GM12891 (cell line): ENCODE measurements at places on chromosomes 13 and 19.

- no peak for DNase-seq
These were observed 2.6 kb downstream of the LYPD5 start for GRCh38 chr19:43799502-43800142.

- no peak for DNase-seq
These were observed 22.6 kb downstream of the GAS6 start for GRCh38 chr13:113841353-113841650.

DNA sequence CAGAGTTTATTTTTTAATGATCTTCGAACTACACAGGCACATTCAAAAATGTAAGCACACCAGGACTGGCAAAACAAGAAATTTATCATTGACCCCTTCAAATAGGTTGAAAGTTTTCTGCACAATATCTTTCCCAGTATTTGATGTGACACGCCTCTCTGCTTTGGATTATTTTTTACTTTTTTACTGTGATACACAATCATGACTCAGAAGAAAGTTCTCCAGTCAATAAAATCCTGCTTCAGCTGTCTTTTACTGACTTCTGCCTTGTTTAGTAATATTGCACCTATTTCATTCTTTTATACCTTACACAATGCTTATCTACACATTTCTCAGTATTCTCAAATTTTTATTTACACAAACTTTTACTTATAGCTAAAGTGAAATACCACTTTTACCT lies 1750.4 kb downstream of the PCDH9 start:
- DNase-seq = no peak

DNA sequence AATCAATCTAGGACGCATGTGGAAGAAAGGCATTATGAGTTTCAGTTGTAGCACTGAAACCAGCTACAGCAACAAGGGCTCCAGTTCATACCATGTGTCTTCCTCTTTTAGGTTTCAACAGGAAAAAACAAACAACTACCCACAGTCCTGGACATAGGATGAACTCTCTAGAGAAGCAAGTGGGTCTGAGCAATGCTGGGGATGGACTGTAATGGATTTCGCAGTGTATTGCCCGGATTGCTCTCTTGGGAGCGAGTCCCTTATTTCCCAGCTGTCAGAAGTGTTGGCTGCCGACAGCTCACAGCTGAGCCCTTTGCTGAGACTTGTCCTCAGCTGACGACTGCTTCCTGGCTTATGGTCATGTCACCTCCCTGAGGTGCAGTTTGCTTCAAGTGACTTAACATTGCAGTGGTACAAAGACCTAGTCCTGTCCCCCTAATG lies 12.1 kb upstream of the MYCBP2 start:
- DNase-seq = no peak

GRCh38 chr19:43651758-43652545 lies 12.3 kb upstream of the CADM4 start:
- DNase-seq = no peak

GRCh38 chr13:57925751-57926150 lies 294.2 kb downstream of the PCDH17 start:
- no peak for DNase-seq

- DNase-seq = no peak
These were observed 2646.0 kb upstream of the PCDH20 start for GRCh38 chr13:64061649-64062048.

- DNase-seq = no peak
These were observed 8.7 kb upstream of the ADAT3 start for GRCh38 chr19:1896508-1896907.

- no peak for DNase-seq
These were observed 4.7 kb upstream of the METTL21C start for GRCh38 chr13:102699504-102699903.

DNA sequence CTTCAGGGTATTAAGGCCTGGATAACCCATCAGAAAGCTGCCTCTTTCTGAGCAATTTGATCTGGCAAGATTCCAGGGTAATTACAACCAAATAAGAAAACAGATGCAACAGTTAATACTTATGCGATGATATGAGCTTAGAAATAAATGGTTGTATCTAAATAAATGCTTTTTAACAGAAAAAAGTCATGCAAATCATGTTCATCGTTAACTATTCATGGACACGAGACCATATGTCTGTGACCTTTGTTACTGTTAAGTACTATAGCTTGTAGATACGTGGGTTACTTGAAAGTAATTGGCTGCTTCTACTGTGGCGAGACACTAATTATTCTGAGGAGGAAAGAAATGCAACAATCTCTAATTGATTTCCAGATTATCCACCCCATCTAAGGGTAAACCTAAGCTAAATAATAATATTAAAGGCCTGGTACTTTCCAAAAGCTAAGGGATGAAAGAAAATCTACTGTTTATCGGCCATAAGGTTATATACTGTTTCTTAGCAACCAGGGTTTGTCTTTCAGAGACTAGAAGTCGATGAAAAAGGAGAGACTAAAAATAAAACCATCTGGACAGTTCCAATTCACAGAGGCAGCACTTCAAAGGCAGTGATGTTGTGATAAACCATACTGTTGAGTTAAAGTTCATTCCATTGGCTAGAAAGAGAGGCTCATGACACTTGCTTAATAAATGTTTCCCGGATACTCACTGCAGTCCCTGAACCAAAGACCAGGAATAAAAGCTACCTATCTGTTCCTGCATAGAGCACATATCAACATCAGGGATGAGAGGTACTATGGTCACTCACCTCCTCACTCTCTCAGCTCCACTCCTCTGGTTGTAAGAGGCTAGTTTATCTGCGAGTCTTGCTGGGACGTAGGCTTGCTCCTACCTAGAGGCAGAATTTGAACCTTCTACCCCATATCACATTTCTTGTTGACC lies 1.5 kb downstream of the EPSTI1 start:
- DNase-seq = no peak

- DNase-seq = no peak
These were observed 122.7 kb downstream of the AKAP11 start for GRCh38 chr13:42394711-42395085.

DNA sequence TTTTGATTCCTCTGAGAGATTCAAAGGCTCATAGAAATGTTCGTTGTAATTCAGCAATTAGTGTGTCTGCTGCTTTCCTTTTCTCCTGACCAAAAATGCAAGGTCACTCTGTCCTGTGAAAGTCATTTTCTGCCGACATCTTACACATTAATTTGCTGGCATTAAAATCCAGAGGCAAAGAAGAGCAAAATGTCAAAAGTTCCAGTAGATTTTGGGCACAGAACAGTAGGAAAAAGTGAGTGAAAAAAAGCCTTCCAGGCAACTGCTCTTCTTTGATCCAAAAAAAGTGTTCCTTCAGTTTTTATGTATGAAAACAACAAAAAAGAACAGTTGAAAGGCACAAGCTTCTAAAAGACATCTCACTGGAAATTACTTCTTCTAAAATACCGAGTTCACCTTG lies 413.8 kb downstream of the FOXO1 start:
- no peak for DNase-seq

GRCh38 chr13:23753458-23753857 lies 135.7 kb downstream of the MIPEP start:
- no peak for DNase-seq

DNA sequence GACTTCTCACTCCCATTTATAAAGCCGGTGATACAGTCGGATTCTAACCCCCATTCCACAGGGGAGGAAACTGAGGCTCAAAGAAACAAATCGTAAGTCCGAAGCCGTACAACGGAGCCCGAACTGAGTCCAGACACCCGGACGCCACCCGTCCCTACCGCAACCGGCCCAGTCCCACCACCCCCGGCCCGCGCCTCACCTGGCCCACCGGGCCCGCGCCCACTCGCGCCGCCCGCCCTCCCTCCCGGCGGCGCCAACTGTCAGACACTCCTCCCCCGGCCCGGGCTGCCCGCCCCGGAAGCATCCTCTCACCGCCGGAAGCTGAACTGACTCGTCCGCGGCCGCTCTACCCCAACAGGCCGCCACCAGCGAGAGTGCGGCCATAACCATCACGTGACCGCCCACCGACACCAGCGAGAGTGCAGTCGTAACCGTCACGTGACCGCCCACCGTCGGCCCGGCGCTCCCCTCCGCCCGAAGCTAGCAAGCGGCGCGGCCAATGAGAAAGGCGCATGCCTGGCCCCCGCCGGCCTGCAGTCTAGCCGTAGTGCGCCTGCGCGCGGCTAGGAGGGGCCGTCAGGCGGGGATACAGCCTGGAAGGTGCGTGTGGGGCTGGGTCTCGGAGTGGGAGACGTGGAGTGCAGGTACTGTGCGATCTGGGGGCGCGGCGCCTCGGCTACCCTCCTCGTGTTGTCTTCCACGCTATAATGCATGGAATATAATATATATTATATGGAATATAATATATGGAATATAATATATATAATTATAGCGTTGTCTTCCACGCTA lies at the start of the genes C19orf47 and PLD3:
C19orf47 (minus strand) TSS at position 273 of the 789 bp plus-strand sequence. CDS start 6,540 bp downstream, outside the sequence.
PLD3 (plus strand) TSS at position 571 of the 789 bp plus-strand sequence. CDS start 17,789 bp downstream, outside the sequence.
- DNase-seq = peak; percentile 100

DNA sequence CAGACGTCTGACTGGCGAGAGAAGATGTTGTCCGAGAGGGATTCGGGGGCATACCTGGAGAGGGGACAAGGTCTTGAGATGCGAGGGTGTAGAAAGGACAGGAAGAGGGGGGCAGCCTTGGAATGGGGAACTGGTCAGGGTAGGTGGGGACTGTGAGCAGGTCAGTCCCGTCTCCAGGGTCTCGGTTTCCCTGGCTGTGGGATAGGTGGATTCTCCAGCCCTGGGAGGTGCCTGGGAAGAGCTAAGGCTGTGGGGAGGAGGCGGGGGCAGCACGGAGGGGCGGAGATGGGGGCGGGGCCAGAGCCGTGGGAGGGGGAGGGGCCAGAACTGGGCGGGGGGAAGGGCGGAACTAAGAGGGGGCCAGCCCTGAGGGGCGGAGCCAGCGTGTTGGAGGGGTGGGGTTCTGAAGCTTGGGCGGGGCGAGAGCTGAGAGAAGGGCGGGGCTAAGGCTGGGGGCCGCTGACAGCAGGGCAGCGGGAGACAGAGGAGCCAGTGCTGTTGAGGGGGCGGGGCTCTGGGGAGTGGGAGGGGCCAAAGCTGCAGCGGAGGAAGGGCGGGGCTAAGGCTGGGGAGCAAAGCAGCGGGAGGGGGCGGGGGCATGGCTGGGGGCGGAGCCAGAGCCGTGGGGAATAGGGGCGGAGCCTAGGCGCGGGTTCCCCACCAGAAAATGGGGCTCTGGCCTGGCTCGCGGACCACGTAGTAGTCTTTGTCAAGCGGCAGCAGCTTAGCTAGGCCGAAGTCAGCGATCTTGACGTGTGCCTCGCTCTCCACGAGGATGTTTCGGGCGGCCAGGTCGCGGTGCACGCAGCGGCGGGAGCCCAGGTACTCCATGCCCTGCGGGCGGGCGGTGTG lies 9.5 kb upstream of the INSL3 start:
- peak; percentile 90 for DNase-seq

- no peak for DNase-seq
These were observed 240.2 kb downstream of the LHFPL6 start for GRCh38 chr13:39362652-39363381.

GRCh38 chr13:90534617-90535370 lies 812.7 kb upstream of the MIR17HG start:
- DNase-seq = no peak

GRCh38 chr13:98182589-98182988 lies 5.5 kb upstream of the RNF113B start:
- no peak for DNase-seq
